K562 (cell line): ENCODE measurements at places on chromosomes 3 and 15. TPM values are rescaled to one million over a fixed set of nuclear protein-coding genes. Genes with fewer than 3 reads are reported as not detected.

GRCh38 chr15:31235311-31236183 is 91.1 kb upstream of the KLF13 start:
- H3K27me3 ChIP-seq: peaks cover 22% of the 10 kb centered on the region
- H3K4me1 ChIP-seq: peaks cover 4% of the 10 kb centered on the region; the same call in 2 of the 3 replicates
- H3K27ac ChIP-seq: no peak overlapping the region

DNA sequence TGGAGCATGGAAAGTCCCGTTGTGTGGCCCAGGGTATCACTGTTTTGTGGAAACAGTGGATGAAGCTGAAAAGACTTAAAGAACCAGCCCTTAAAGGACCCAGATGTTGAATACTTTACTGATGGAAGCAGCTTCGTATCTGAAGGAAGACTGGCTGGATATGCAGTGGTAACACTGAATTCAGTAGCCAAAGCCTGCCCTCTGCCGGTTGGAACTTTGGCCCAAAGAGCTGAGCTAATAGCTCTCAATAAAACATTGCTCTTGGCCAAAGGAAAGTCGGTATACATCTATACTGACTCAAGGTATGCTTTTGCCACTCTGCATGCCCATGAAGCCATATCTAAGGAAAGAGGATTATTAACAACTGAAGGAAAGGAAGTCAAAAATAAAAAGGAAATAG is 885.4 kb downstream of the PDCD6IP start:
- DNase-seq: peak; percentile 75
- no peaks in the 10 kb centered on the region for H3K27me3 ChIP-seq
- no peak overlapping the region for H3K4me3 ChIP-seq
- H3K36me3 ChIP-seq: no peaks in the 10 kb centered on the region

DNA sequence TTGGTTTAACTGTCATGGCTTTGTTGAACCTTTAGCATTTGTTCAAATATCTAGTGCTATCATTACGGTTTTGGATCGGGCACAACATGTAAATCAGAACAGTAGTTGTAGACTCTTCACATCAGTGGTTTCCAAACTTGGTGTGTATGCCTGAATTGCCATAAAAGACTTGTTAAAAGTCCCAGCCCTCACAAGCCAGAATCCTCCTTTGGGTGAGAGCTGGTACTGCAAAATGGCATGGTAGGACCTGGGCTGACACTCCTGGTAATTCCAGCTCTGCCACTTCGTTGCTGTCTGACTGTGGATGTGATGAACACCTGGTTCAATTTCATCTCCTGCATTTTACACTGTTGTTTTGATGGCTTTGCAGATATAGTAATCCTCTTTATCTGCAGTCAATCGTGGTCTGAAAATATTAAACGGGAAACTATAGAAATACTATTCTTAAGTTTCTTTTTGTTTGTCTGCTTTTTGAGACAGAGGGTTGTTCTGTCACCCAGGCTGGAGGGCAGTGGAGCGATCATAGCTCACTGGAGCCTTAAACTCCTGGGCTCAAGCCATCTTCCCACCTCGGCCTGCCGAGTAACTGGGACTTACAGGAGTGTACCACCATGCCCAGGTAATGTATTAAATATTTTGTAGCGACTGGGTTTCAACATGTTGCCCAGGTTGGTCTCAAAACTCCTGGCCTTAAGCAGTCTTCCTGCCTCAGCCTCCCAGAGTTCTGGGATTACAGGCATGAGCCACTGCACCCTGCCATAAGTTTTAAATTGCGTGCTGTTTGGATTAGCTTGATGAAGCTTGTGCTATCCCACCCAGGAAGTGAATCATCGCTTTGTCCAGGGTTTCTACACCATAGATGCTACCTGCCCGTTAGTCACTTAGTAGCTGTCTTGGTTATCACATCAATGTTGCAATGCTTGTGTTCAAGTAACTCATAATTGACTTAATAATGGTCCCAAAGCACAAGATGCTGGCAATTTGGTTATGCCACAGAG is 61.6 kb downstream of the RAB7A start:
- H3K27ac ChIP-seq: no peak overlapping the region
- H3K4me1 ChIP-seq: peaks cover 13% of the 10 kb centered on the region; the same call in 2 of the 3 replicates
- no peaks in the 10 kb centered on the region for H3K27me3 ChIP-seq
- no peak overlapping the region for H3K4me3 ChIP-seq
- peak; percentile 15 for DNase-seq

GRCh38 chr3:108953210-108953609 is 469 bp downstream of the GUCA1C start:
- H3K27me3 ChIP-seq: no peaks in the 10 kb centered on the region
- no peaks in the 10 kb centered on the region for H3K36me3 ChIP-seq
- H3K4me3 ChIP-seq: no peak overlapping the region

The CYP8B1 gene
- 0.04 and 0.13 TPM in 2 replicates for total RNA-seq

The VPS13C gene
- 22.3 and 23.3 TPM in 2 replicates for total RNA-seq
